ENCODE measurements at places on chromosomes 16 and 17.

DNA sequence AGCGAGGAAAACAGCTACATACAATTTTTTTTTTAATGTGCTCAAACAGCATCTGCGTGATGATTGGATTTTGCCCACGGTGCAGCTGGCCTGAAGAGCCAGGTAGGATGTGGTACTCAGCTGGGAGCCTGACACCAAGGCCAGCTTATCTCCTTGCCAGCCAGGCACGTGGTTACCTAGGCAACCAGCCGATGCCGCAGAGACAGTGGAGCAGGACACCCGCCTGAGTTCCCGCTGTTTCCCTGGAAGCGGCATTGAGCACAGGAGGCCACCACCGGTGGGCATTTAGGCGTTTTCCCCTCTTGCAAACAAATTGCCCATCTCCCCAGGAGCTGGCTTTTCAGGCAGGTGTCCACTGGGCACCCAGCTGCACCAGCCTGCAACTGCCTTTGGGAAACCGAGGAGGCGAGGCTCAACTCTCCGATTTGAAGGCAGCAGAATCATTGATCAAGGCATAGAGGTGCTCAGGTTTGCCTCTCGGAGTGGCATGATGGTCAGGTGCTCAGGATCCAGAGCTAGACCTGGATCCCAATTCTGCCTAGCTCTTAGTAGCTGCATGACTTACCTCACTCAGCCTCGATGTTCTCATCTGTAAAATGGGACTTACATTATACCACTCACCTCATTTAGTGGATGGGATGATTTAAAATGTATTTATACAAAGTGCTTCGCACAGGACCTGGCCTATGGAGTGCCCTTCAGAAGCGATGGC is 137.5 kb upstream of the PLCG2 start:
- DNase-seq, result no peak

DNA sequence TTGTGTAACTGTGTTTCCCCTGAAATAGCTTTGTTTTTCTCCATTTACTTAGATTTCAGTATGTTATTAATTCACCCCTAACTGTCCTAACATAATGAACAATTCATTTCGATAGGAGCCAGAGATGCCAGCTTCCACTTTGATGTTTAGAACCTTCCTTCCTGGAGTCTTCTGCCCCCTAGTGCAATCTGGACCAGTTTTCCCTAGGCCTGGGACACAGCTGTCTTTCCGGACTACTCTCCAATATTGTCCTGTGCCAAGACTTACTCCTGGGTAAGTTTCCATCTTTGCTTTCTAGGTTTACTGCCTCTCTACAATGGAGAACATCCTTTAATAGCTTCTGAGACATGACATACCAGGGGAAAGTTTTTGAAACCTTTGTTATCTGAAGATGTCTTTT is 12.8 kb downstream of the RECQL5 start:
- DNase-seq, result no peak

- no peak for DNase-seq
Observed at GRCh38 chr17:78137392-78138203, 7.0 kb downstream of the TMC8 start.

GRCh38 chr16:87317750-87318644 is 805 bp upstream of the C16orf95 start:
- DNase-seq, result no peak

DNA sequence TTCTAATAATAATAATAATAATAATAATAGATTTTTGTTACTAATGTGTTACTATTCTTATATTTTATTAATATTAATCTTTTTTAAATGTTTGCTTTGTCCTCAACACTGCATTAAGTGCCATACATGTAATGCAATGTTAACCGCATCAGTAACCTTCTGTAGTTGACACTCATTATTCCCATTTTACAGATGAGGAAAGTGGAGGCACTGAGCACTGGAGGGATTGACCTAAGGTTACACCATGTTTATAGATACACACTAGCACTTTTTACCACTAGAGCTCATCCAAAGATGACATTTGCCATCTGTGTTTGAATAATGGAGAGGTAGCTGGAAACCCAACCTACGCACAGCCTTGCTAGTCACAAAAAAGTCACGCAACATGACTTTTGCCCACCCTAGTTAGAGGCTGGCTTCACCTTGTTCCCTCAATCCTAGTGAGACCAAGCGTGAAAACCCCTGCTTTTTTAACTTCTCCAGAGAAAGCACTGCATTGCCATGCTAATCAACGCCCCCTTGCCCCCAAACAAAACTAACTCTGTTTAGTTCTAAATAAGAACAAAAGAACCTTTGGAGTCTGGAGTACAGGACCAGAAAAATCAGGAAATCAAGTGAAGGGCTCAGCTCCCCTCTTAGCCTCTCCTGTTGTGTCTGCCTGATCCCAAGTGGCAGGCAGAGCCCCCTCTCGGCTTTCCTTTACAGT is 2.3 kb downstream of the ARSG start:
- DNase-seq, result no peak

- DNase-seq, result no peak
Observed at GRCh38 chr17:49409066-49409465, 5.6 kb downstream of the PHB1 start.

DNA sequence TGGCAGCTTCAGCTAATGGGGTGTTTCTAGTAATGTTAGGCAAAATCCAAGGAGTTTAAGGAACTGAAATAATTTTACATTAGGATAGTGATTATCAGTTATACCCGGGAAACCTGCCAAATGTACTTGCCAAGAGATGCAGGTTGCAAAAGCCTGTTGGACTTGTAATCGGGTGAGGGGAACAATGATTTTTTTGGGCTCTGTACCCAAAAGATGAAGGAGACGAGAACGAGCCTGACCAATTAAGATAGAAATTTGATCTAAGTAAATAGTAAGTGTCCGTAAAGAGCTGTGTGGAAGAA is 56.3 kb upstream of the ARL4D start:
- DNase-seq, result no peak

DNA sequence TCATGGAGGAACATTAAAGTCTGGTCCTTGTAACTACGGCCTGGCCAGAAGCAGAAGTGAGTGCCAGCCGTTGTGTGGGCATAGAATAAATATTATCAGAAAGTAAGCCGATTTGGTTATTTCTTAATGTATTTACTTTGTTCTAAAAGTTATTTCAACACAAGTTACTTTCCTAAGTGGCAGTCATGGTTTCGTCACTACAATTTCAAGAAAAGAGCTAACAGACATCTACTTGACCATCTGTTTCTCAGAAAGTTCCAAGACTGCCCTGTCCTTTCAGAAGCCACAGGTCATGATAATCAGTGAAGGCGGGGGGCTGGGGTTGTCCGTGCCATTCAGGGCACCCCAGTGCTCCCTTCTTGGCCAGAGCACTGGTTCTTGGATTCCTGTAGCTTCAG is 14.9 kb upstream of the FASN start:
- DNase-seq, result no peak

GRCh38 chr16:87060034-87060986 is 256.9 kb downstream of the C16orf95 start:
- DNase-seq, result no peak

GRCh38 chr16:67703626-67704025 is 15.5 kb downstream of the GFOD2 start:
- DNase-seq, result no peak

DNA sequence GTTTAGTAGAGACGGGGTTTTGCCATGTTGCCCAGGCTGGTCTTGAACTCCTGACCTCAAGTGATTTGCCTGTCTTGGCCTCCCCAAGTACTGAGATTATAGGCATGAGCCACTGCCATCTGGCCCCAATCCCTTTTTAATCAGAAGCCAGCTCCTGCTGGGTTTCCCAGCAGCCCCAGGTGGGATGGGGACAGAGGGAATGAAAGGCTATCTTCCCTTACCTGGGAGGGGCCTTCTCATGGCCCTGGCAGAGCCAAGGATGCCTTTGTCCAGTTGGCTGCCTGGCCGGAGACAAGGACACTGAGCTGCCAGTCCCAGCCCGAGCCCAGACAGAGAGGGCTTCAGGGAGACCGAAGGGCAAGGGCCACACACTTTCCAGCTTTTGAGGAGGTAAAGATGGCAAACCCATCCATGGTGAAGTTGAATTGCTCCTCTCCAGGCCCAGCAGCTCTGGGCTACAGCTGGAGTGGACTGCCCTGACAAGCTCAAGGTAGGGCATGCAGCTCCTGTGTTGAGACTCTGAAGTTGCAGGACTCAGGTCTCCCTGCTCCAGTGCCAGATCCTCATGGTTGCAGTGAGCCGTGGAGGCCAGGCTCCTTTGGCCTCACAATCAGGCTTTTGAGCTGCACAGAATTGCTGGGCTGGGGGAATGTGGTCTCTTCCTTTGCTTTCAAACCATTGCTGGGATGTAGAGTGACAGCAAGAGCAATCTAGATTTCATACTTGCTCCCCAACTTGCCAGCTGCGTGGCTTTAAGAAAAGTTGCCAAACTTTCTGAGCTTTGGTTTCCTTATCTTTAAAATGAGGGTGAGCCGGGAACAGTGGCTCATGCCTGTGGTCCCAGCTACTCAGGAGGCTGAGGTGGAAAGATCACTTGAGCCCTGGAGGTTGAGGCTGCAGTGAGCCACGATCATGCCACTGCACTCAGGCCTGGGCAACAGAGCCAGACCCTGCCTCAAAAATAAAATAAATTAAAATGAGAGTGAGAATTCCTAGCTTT is 44.5 kb upstream of the IL34 start:
- DNase-seq, result no peak

GRCh38 chr16:81478876-81479511 is 34.4 kb downstream of the CMIP start:
- DNase-seq, result no peak

DNA sequence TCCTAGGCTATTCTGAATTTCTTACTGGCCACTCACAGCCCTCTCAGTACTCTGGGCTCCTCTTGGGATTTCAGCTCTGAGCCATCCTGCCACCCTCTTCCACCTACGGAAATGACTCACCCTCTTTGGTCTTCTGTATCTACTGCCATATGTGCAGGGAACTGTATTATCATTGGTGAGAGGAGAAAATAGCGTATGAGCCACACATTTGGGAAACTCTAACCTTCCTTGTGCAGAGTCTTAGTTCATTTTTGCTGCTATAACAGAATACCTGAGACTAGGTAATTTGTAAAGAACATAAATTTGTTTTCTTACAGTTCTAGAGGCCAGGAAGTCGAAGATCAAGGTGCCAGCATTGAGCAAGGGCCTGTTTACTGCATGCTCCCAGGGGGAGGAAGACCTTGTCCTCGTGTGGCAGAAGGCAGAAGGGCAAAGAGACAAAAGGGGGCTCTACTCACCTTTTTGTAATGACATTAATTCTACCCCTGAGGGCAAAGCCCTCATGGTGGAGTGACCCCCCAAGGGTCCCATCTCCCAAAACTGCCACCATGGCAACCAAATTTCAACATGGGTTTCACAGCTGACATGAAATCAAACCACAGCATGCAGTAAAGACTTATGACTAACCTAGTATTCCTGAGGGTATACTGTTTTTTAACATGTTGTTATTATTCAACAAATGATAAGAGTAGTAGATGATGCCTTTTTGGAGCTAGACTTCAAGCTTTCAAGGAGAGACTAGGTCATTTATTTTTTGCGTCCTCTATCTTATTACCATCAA is 191.8 kb downstream of the PRKCA start:
- DNase-seq, result peak; percentile 29

GRCh38 chr17:65022751-65023700 is 33.5 kb downstream of the GNA13 start:
- peak; percentile 24 for DNase-seq

DNA sequence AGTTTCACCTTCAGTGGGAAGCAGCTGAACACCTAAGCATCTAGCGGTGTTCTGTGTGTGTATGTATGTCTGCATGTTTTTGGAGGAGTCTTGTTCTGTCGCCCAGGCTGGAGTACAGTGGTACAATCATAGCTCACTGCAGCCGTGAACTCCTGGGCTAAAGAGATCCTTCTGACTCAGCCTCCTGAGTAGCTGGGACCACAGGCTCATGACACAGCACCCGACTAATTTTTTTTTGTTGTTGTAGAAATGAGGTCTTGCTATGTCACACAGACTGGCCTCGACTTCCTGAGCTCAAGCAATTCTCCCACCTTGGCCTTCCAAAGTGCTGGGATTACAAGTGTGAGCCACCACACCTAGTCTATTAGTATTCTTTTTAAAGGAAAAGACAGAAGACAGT is 30.2 kb upstream of the FAAP100 start:
- DNase-seq, result no peak

- no peak for DNase-seq
Observed at GRCh38 chr17:79385962-79386563, 224.8 kb downstream of the RBFOX3 start.

GRCh38 chr16:660459-661183 is 7.3 kb upstream of the RHOT2 start:
- no peak for DNase-seq

- no peak for DNase-seq
Observed at GRCh38 chr16:25107466-25107792, 4.1 kb upstream of the LCMT1 start.

DNA sequence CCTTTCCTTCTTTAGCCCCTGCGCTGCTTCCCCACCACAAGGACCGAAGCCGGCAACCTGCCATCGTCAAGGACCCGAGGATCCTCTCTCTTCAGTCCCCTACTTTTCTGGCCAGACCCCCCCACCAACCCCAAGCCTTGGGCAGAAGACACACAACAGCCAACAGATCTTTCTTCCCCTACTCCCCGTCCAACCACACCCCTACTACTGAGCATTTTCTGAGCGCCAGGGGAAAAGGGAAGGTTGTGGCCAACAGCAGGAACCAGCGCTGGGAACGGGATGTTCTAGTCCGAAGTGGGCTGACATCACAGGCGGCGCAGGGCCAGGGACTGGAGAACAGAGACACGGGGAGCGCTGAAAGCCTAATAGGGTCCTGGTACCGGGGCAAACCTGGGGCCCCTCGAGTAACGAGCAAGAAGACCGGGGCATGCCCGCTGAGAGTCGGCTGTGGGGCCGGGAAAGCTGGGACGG is 528 bp downstream of the PER1 start:
- DNase-seq, result no peak

DNA sequence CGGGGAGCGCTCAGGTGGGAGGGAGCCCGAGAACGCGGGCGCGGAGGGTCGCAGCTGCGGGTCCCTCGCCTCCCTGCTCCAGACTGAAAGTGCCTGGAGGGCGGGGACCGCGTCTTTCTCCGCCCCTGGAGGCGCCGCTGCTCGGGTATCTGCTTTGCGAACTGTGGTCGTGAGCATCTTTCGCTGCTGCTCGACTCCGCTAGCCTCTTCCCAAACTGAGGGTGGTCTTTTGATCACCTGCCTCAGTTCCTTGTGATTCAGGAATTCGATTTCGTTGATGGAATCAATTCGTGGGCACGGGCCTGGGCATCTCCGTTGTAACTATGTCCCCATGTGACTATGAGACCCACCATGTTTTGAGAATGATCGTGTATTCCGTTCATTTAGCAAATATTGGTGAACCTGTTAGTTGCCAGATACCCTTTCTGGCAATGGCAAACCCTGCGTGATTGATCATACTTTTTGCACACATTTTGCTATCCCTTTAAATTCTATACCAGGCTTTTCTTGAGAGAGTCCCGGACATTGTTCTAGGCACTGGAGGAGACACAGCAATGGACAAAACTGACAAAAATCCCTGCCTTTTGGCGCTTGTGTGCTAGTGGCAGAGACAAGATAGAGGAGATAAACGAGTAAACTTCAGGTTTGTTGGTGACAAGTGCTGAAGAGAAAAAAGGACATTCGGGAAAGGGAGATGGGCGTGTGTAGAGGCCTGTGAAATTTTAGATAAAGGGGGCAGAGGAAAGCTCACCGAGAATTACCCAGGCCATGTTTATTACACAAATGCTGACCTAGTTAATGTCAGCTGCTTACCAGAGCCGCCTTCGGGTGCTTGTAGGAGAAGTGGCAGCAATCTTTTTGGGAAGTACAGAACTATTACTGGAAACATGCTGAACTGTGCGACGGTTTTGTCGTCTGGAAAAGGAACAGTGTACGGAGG is 948 bp downstream of the UTP18 start:
- DNase-seq, result no peak

Data from brain pericyte (primary cell).